ENCODE measurements at places on chromosomes 12 and 14.

- peak; percentile 73 for DNase-seq
Observed at GRCh38 chr14:69715725-69716477, 51.0 kb upstream of the SRSF5 start.

DNA sequence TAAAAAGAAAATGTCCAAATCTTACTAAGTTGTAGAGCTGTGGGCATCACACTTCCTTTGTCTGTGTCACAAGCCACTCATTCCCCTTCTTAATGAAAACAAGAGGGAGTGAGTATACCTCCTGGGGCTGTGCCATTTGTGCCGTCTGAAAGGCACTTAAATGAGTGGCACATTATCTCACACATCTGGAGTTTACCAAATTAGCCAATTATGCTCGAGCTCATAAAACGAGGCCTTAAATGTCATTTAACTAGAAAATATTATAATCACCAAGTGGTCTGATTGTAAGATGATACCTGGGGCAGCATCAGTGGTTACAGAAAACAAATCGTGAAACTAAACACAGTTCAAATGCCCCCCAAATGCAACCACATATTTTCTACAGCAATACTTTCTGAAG is 146.1 kb downstream of the PAX9 start:
- no peak for DNase-seq

- DNase-seq, result no peak
Observed at GRCh38 chr12:110037315-110037714, 11.0 kb downstream of the C12orf76 start.

DNA sequence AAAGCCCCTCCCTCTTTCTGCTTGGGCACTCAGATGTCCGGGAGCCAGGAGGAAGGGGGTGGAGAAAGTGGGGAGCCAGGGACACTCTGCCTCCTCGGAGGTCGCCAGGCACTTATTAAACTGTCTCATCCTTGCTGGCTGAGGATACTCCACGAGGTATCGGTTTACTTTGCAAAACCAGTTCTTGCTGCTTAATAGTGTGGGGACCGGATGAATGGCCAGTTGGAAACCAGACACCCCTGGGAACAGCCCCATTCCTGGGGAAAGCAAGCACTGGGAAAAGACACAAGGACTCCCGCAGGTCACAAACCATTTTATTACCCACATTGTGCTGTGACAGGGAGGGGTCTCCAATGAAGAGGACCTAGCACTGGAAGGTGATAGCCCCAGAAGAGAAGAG is 34.2 kb downstream of the CCDC88C start:
- no peak for DNase-seq

GRCh38 chr12:25926536-25926935 is 31.9 kb upstream of the RASSF8 start:
- no peak for DNase-seq

DNA sequence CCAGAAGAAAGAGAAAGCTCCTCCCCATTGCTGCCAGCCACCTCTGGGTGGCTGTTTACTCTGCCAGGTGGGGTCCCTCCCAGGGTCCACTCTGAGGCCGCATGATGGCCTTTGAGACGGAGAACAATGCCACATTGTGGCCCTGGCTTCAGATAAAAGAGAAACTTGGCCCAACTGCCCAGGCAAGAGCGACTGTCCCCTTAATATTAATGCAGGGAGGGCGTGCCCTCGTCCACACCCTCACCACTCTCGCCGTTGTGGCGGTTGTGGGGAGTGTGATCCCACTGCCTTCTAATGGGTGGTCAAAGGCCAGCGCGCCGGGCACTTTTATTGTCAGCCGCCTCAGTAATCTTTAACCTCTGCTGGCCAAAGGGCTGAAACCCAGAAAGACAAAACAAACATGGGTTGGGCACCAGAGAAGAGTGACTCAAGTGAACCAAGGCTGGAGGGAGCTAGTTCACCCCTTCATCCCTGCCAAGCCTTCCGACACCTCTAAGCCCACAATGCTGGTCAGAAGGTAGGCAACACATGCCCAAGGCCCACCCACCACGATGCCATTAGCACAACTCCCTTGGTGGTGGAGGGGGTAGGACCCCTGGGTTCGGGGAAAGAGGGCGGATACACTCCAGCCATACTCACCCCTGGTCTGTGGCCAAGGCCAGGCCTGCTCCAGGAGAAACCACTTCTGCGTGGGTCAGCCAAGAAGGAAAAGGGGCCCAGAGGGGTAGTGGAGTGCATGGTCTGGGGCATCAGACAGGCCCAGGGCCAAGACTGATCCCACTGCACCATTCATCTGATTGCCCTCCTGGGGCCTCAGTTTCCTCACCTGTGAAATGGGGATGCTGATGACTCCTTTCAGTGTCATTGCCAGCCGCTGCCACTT is 44.5 kb upstream of the BCL11B start:
- DNase-seq, result no peak

DNA sequence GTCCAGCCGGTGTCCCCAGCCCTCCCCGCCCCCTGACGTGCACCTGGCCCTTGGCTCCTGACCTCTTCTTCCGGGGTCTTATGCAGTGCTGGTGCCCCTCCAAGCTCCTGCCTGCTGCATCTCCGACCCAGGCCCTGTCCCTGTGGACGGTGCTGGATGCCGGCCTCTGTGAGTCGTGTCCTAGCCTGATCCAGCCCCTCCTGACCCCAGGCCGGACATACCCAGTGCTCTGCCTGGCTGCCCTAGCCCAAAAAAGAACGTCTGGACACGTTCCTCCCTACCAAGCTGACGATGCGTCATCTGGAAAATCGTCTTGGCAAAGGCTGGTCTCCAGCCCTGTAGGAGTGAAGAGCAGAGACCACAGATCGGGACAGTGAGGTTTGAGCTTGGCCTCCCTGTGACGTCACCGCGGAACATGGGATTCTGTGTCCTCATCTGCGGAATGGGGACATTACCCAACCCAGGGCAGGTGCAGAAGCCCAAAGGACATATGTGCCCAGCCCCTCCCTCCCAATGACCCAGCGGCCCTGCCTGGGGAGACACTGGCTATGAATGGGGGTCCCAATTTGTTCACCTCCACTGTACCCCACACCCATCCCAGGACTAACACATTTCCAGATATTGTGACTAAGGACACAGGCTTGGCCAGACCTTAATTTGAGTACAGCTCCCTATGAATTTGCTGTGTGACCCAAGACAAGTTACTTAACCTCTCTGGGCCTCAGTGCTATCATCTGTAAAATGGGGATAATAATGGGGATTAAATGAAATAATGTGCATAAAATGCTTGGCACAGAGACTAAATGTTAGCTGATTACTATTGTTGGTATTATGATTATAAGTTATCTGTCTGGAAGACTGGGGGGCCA is 51.0 kb upstream of the BCL11B start:
- DNase-seq, result no peak

GRCh38 chr12:132548430-132549058 is 58.6 kb downstream of the FBRSL1 start:
- no peak for DNase-seq

DNA sequence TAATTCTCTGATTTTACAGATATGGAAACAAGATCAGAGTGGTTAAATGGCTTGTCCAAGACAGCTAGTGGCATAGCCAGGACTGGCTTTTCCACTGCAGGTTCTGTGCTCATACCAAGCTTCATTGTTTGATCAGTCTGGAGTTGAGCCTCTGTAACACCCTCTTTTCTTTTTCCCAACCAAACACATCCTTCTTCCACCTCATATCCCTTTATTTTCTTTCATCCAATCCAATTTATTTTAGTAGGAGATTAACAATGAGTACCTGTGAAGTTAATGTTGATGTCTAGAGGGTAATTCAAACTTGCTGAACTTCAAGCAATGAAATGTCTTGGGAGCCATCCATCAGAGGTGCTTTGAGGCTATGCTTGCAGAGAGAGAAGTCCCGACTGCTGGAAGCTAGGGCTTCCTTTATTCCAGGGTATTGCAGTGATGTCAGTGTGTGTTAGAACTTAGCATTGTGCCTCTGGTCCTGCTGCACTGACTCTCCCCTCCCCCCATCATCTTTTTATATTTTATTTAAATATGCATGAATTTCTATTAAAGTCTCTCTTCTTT is 452.1 kb upstream of the PDE3A start:
- no peak for DNase-seq

DNA sequence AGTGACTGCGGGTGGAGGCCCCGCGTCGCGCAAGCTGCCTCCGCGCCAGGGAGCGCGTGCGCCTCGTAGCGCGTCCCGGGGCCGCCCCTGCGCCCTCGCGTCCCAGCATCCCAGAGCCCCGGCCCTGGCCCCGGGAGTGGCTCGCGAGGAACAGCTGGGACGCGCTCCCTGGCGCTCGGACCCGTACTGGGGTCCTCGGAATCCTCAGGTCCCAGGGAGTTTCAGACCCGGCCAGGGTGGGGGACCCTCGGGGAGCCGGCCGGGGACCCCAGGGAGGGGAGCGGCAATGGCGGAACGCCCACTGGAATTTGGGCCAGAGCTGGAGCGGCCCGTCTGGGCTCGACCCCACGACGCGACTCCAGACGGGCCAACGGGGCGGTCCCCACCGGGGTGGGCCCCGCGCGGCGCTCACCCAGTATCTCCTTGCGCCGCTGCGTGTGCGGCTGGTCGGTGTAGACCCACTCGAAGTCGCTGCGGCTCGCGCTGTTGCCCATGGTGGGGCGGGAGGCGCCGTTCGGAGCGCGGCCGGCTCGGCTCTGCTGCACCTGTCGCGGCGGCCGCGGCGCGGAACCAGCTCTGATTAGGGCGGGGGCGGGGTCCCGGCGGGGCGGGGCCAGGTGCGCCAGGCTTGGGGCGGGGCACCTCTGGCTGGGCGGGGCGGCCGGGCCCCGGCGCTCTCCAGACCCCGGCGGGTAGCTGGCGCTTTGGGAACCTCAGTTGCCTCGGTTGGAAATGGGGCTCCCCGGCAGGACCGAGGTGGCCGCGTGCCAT is at the start of gene DEGS2:
DEGS2 (minus strand) TSS at position 552 of the 771 bp plus-strand sequence; CDS start at position 494, 58 bp downstream.
- DNase-seq, result no peak

- no peak for DNase-seq
Observed at GRCh38 chr14:96176275-96176674, 28.4 kb upstream of the BDKRB2 start.

DNA sequence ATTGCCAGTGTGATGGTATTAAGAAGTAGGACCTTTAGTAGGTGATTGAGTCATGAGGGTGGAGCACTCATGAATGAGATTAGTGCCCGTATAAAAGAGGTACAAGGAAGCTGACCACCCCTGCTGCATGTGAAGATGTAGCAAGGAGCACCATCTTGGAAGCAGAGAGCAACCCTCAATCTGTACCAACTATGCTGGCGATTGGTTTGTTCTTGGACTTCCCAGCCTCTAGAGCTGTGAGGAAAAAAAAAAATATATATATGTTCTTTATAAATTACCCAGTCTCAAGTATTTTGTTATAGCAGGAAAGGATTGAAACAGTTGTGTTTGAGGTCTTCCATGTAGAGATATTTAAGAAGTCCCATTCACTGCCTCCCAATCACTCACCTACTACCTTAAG is 16.9 kb downstream of the METTL25 start:
- no peak for DNase-seq

GRCh38 chr14:50301914-50302313 is 10.1 kb downstream of the L2HGDH start:
- DNase-seq, result no peak

DNA sequence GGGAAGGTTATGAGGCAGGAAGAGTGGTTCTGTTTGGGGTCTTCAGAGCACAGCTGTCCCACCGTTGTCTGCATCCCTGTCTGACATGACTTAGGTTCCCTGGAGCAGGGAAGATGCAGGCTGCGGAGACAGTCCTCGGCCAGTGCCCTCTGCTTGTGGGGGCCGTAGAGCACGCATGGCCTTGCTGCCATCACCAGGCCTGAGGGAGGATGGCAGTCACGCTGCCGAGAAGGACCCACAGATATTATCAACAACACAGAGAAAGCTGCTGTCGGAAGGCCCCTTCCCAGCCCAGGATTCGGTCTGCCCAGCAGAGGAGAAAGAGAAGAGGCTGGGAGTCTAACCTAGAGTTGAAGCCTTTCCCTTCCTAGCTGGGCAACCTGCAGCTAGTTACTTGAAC is 35.0 kb downstream of the ERH start:
- no peak for DNase-seq

DNA sequence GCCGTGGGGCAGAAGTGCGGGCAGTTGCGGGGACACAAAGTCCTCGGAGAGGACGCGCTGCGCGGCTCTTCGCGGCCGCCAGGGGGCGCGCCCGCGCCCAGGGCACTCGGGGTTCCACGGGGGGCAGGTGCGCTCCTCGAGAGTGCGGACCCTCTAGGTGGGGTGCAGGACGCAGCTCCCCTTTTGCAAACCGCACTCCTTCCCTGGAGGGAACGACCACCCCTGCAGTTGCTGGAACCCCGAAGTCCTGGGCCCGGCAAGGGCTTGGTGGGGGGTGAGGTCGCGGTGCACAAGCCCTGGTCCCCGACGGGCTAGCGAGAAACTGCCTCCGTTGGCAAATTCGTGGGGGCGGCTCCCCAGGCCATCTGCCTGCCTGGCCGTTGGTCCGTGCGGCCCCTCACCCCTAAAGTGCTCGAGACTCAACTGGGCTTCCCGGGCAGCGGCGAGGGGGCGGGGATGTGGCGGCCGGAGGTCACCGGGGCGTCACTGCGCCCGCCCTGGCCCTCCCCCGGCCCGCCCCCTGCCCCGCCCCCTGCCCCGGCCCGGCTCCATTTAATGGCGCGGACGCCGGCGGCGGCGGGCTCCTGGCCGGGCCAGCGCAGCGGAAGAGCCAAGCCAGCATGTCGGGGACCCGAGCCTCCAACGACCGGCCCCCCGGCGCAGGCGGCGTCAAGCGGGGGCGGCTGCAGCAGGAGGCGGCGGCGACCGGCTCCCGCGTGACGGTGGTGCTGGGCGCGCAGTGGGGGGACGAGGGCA is at the start of gene ADSS1:
ADSS1 (plus strand) TSS at position 579 of the 756 bp plus-strand sequence; CDS start at position 621, 42 bp downstream.
- no peak for DNase-seq

DNA sequence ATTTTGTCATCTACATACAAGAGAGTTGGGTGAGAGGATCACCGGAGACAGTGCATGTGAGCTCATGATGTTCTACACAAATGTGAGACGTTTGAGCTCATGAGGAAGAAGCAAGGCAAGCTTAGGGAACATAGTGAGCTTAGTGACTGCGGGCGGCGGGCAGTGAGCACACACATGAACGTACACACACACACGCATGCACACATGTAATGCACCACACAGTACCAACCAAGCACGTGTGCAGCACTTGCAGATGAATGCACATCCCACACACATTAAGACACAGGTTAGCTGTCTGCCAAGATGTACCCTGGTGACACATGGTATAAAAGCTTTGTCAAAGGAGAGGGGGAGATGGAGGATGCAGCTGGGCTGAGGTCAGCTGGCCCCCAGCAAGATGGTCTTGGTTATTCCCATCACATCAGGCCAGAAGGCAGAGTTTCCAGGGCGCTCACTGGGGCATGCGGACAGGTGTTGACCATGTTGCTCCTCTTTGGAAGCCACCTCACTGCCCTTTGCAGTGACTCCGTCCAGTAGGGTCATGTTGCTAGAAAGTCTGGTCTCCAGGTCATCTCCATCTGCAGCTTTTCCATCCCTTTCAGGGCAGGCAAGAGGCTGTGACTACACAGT is 8.7 kb upstream of the CACNA2D4 start:
- no peak for DNase-seq

DNA sequence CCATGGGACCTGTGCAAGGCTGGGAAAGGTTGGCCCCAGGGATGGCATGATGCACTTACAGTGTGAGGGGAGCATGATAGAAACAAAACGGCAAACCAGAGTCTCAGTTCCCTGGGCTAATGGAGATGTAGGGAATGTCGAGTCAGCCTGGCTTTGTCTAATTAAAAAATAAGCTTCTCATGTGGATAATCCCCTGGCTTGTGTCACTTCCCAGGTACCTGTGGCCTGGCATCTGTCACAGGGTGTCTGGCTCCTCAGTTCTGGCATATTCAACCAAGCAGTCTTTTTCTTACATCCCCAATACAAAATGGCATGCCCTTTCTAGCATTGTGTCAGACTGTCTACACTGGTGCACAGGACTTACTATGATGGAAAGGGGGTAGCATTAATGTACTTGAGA is 261.4 kb downstream of the GRIN2B start:
- no peak for DNase-seq
